ENCODE measurements at places on chromosomes 3 and 15.

- DNase-seq = no peak
Observed at GRCh38 chr15:26841941-26842340, 24.9 kb upstream of the GABRA5 start.

DNA sequence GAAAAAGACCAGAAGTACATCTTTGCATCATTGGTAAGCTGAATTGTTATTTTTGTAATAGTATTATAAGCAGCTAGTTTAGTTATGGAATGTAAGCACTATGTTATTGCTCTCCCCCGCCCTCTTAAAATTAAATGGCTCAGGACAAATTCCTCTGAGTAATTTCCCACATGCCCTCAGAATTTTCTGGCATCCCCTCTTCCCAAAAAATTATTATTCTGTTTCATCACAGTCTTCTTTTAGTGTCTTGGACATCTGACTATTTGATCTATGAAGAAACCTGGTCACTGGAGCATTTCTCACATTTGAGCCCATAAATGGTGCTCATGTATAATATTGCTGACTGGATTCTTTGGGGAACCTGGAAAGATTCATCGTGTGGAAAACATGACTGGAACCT is 68.3 kb downstream of the KLHL25 start:
- no peak for DNase-seq

DNA sequence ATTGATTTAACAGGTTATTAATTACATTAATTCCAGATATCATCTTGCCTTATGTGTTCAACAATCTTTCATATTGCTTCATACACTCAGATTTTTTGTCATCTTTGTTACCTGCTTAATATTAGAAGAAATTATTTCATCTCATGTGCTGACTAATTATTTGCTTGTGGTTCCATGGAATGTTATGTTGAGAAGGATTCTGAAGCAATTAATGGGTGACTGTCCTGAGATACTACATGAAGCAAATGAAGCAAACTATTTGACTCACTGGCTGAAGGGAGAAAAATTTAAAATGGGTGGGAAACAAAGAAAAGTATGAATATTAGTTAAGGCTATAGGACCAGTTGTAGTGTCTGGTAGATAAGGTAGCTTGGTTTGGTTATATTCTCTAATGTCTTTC is 443.8 kb upstream of the EPHA6 start:
- no peak for DNase-seq

GRCh38 chr3:79097964-79098660 is 669.7 kb downstream of the ROBO1 start:
- DNase-seq = no peak

- no peak for DNase-seq
Observed at GRCh38 chr3:134143828-134144401, 106.7 kb downstream of the RYK start.

DNA sequence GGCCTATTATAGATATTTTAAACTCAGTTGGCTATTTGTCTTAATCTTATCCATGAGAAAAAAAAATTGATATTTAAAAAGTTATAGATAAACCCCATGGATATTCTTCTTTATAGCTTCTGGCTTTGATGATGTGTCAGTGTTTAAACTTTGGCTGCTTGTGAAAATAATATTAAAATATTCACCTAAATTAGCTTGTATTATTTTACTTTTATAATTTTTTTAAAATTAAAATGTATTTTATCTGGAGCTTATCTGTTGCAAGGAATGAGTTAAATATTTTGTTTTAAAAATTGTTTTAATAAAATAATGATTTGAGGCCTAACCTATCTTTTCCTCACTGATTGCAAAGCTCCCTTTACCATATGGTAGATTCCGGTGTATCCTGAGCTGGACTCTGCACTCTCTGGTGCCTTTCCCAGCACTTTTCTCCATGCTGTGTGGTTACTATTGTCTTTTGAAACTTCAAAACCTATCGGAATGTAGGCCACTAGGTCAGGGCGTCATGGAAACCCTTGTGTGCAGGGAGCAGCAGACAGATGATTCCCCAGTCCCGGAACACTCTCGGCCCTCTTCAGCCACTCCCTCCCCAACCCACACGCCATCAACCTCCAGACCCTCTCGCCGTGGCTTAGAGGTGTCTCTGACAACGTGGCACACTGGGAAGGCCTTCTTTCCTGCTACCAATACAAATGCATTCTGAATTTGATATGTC is 252.3 kb upstream of the ATP10A start:
- DNase-seq = no peak

DNA sequence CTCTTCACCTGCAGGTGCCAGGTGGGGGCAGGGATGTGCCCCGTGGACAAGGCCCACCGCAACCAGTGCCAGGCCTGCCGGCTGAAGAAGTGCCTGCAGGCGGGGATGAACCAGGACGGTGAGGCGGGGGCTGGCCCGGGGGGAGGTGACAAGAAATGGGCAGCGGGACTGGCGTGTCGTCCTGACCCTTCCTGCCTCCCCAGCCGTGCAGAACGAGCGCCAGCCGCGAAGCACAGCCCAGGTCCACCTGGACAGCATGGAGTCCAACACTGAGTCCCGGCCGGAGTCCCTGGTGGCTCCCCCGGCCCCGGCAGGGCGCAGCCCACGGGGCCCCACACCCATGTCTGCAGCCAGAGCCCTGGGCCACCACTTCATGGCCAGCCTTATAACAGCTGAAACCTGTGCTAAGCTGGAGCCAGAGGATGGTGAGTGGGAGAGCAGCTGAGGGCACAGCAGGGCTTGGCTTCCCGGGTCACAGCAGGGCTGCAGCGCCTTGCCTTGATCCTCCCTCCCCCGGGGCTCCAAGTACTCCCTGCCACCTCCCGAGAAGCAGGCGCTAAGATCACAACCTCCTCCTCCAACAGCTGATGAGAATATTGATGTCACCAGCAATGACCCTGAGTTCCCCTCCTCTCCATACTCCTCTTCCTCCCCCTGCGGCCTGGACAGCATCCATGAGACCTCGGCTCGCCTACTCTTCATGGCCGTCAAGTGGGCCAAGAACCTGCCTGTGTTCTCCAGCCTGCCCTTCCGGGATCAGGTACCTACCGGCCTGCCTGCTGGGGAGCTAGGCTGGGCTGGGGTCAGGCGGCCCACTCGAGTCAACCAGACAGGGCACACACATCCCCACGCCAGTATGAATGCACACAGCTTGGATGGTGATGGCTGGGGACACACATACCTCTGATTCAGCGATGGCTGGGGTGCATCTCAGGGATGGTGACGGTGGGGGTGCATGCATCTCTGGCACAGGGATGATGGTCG is 1.7 kb downstream of the NR2E3 start:
- DNase-seq = peak; percentile 41

DNA sequence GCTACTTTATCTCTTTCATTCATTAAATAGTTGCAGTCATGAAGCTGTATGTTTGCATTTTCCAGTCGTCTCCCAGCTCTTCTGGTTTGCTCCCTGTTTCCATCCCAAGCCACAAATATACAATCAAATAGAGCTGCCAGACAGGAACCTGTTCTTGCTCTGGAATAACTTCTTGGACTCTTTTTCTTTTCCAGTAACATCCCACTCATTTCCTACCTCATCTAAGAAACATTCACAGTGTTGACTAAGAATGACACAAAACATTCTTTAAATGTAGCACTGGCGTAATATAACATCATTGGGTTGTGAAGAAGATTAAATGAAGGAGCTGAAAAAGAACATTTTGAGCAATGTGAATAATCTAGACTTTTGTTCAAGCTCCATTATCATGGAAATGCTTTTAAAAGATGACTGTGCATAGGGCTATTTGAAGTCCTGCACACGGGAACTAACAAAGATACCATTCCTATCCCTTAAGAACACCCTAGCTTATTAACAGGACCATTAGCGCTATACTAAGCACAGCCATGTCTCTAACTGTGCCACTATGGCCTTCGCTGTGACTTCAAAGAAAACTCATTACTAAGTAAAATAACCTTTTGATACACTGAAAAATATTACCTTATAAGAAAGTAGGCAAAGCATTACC is 574.0 kb downstream of the NAALADL2 start:
- DNase-seq = no peak

- no peak for DNase-seq
Observed at GRCh38 chr3:172816968-172817367, 66.4 kb downstream of the ECT2 start.

DNA sequence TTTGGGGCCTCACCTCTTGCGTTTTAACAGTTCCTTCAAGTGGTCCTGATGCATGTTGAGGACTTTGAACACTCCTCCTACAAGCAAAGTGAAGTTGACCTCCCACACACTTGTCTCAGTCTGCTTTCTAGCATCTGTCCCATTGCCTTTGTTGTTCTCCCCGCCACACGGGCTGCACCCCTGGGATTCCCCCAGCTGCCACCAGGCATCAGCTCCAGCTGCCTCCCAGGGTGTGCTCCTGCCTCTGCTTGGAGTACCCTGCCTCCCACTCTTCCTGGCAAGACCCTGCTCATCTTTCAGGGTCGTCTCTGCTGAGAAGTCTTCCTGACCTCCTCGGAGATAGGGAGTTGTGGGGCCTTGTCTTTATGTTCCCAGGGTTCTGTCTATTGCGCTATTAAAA is 52.2 kb downstream of the IGF1R start:
- DNase-seq = no peak

DNA sequence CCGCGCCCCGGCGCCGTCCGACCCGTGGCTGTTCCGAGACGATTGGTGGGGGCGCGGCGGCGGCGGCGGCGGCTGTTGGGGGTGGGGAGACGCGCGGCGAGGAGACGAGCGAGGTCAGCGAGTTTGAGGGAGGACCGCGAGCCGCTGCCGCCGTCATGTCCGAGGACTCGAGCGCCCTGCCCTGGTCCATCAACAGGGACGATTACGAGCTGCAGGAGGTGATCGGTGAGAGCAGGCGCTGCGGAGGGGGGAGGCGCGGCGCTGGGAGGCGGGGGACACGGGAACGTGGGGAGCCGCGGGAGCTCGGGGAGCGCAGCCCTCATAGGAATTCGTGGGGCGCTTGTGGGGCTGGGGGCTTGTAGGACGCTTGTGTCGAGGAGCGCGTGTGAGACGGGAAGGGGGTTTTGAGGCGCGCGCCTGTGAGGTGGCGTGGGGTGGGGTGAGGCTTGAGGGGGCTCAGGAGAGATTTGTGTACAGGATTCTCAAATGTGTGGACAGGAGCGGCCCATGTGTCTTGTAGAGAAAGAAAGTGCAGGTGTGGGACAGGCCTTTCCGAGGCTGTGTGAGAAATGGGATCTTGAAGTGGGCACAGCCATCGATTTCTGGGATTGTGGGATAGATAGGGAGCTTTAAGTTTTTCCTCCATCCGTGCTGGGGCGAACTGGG is 518 bp downstream of the OXSR1 start:
- DNase-seq = no peak

DNA sequence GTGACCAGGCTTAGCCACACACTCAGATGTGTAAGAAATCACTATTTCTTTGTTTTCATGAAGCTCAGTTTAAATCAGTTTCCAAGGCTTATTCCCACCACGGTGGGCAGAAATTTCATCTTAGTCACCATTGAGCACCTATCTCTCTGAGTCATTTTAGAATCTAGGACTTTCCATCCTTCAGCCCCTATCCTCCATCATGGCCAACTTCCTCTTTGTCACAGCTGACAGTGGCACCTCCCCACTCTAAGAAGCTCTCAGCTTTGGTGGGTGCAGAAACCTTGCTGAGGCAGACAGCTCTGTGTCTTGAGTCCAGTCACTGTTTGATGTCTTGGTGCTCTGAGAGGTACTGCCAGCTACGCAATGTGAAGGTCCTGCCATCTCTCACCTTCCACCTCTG is 32.9 kb downstream of the SNTN start:
- no peak for DNase-seq

DNA sequence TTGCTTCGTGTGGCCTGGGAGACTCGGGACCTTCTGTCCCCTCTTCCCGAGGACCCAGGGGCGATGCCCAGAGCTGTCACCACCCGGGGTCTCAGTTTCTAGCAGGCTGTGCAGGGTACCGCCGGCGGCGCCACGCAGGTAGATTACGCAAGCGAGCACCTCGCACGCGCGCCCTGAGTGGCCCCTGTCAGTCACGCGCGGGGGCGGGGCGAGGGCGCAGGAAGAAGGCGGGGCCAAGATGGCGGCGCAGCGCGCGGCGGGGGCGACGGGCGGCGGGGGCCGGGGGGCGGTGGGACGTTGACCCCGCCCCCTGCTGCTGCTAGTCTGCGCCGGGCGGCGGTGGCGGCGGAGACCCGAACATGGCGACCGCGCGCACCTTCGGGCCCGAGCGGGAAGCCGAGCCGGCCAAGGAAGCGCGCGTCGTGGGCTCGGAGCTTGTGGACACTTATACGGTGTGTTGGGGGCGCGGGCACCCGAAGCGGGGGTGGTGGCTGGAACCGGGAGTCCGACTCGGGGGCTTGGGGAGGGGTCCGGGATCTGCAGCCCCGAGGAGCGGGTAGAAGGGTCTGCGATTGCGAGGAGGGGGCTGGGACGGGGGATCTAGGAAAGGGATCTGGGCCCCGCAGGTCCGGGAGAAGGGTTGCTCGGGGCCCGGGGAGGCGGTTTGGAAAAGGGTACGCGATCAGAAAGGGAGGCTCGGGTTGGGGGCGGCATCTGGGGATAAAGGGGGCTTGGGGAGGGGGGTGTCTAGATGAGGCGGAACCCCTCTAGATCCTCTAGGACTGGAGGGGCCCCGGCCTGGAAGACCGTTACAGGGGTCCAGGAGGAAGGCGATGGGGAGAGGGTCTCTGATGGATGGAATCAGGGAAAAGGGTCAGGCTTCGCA is at the start of gene NISCH:
Gene NISCH, plus strand, starts transcription at position 322 of the 886 bp plus-strand sequence. Its CDS starts 38 bp downstream, at position 360.
- peak; percentile 93 for DNase-seq

GRCh38 chr15:57462381-57462780 is 86.1 kb downstream of the CGNL1 start:
- no peak for DNase-seq

- no peak for DNase-seq
Observed at GRCh38 chr3:178159691-178160220, 376.5 kb upstream of the KCNMB2 start.

DNA sequence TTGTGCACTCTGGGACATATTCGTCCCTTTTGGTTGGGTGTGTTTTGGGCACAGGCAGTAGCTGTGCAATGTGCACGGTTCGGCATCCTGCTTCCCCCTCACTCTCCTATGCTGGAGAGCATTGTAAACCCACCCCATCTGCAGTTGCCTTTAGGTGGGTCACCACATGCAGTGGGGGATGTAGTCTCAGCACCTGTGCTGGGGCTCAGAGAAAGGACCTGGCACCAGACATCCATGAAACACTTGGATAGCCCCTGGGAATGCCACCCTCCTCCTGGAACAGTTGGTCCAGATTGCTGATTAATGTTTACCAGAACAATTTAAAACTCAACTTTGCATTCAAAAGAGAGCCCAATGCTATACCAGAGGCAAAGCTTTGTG is 123.9 kb upstream of the MEF2A start:
- DNase-seq = peak; percentile 34

GRCh38 chr3:48518069-48518468 is 14.1 kb upstream of the SHISA5 start:
- DNase-seq = peak; percentile 50

- no peak for DNase-seq
Observed at GRCh38 chr15:94252223-94252766, 20.9 kb downstream of the MCTP2 start.

GRCh38 chr3:4935347-4935746 is 43.9 kb upstream of the BHLHE40 start:
- peak; percentile 65 for DNase-seq

GRCh38 chr3:152491922-152492321 is 223.2 kb downstream of the MBNL1 start:
- DNase-seq = no peak
